SJSA1 (cell line): ENCODE measurements at places on chromosomes 3 and 15. TPM values are rescaled to one million over a fixed set of nuclear protein-coding genes. Genes with fewer than 3 reads are reported as not detected.
A peak's percentile ranks its signal among the peaks of the same experiment; 100 is the strongest.

GRCh38 chr3:55724821-55725220 lies 237.7 kb upstream of the WNT5A start:
- DNase-seq, result no peak

The SPINK8 gene
- not detected in 2 replicates for total RNA-seq

- DNase-seq, result peak; percentile 62
These were observed 647.1 kb downstream of the NTRK3 start for GRCh38 chr15:87609474-87609873.

The PLSCR5 gene
- total RNA-seq, result not detected in 2 replicates

The LRCH3 gene
- total RNA-seq, result 21.2 and 32.2 TPM in 2 replicates
